ENCODE measurements at places on chromosomes 1 and 21.

GRCh38 chr1:54774820-54775498 lies 10.6 kb upstream of the PARS2 start:
- DNase-seq: no peak

GRCh38 chr1:225155555-225155954 lies 226.1 kb downstream of the DNAH14 start:
- no peak for DNase-seq

DNA sequence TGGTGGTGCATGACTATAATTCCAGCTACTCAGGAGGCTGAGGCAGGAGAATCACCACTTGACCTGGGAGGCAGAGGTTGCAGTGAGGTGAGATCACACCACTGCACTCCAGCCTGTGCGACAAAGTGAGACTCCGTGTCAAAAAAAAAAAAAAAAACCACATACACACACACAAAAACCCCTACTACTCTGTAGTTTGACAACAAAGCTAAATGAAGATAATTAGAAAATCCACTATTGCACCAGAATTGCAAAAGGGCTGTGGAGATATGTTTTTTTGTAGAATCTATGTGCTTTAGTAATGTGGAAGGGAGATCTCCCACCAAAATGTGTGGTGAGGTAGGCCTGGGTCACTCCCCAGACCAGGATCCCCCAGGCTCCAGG lies 32.2 kb upstream of the KHDRBS1 start:
- no peak for DNase-seq

DNA sequence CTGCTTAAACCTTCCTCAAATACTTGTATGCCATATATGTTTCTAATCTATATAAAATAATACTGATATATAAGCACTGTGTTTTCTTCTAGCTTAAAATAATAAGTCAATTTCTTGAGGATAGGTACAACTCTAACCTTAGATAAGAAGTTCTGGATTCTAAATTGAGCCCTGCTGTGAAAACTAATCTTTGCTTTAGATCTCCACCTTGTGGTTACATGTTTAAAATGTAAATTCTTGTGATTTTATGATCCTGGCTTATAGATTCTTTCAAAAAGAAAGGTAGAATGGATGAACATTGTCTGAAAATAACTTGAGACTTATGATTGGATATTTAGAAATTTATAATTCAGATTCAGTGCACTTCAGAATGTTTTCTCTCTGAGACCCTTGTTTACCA lies 38.9 kb upstream of the HMCN1 start:
- no peak for DNase-seq

- no peak for DNase-seq
Observed at GRCh38 chr1:85991261-85991660, 165.3 kb downstream of the COL24A1 start.

GRCh38 chr1:108668777-108669176 lies 7.9 kb upstream of the HENMT1 start:
- DNase-seq: no peak

DNA sequence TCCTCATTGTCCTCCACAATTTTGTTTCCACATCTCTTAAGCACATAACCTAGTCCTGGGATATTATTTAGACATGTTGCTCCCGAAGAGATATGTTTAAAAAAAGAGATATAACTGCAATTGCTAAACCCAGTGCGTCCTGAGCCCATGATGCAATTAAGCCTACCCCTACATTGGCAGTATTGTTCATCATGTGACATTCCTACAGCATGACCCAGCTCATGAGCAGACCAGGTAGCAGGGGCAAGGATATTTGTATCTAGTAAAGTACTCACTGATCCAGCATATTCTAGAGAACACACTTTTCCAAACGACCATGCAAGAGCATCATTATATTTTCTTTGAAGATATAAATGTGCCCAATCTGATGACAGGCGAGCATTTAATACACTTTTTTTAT lies 1.2 kb downstream of the ADAM30 start:
- no peak for DNase-seq

GRCh38 chr1:1063945-1064831 lies 9.9 kb downstream of the RNF223 start:
- DNase-seq: no peak

- no peak for DNase-seq
Observed at GRCh38 chr1:58979086-58979485, 195.2 kb upstream of the JUN start.

GRCh38 chr1:3350506-3351261 lies 103.8 kb upstream of the ARHGEF16 start:
- DNase-seq: no peak

- peak; percentile 17 for DNase-seq
Observed at GRCh38 chr1:30684881-30685795, 38.2 kb downstream of the MATN1 start.

DNA sequence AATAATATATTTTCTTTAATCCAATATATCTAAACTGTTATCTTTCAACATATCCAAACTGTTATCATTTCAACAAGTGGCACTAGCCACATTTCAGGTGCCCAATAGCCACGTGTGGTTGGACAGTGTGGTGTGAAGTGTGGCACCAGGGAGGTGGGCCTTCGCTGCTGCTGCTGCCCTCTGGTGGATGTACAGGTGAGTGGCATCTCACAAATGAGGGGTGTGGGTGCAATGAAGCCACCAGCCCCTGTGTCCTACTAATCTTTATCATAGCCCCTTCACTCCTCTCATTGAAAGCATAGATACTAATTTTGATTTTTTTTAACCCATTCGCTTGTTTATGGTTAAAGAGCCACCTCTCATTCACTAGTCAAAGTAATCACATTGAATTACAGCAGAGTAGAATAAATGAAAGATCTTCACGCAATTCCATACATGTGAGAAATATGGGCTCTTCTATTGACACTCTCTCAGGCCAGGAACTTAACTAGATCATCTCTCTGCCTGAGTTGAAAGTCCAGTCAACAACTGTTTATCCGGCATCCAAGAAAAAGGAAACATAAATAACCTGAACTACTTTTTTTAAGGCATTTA lies 499.2 kb downstream of the OMA1 start:
- DNase-seq: no peak

- no peak for DNase-seq
Observed at GRCh38 chr1:201142849-201143725, 11.2 kb downstream of the TMEM9 start.

GRCh38 chr1:147567594-147568381 lies 26.5 kb downstream of the BCL9 start:
- DNase-seq: no peak

DNA sequence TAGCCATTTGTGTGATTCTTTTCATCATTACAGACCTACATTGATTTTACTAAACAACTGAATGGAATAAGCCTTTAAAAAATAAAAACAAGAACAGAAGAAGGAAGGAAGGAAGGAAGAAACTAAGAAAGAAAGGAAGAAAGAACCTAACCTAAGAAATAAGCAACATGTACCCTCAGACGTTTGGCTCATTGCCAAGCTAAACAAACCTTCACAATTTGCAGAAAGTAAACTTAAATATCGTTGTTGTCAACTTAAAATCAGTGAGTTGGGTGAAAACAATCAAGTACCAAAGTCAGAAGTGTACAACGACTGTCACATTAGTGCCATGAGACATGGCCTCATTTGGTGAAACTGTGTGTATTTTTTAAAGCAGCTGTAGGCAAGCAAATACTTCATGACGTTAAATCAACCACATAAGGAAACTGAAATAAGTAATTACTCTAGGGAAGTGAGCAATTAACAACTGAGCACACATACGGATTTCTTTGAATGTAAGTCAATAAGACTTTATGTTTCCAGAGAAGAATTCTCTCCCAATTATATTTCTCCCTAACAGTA lies 313.1 kb upstream of the TMPRSS15 start:
- no peak for DNase-seq

DNA sequence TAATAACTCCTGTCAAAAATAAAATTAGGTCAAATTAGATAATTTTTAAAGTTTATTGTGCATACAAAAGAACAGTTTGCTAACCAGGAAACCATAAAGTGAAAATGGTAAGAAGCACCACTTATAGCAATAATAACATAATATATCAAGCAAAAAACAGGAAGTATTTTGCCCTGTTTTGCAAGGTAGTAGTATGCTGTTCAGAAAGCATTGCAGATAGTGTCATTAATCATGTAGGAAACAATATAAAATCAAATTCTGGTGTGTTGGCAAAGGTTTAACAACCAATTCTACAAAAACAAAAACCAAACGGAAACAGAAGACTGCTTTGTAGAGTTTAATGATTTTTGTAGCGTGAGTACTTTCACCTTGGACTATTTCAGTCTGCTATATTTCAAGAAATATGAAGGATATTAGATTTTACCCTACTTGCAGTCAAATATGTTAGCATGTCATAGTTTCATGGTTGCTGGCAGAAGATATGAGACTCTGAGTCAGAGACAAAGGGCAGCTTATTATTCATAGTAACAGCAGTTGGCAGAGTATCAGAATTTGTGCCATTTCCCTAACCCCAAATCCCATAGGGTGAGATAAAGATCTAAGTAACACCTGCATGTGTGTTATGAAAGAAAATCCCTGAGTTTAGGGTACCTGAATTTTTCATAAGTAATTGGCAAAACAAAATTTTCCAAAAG lies 729.0 kb upstream of the BRINP3 start:
- DNase-seq: no peak

GRCh38 chr1:76023669-76024435 lies 50.7 kb upstream of the ST6GALNAC3 start:
- no peak for DNase-seq

DNA sequence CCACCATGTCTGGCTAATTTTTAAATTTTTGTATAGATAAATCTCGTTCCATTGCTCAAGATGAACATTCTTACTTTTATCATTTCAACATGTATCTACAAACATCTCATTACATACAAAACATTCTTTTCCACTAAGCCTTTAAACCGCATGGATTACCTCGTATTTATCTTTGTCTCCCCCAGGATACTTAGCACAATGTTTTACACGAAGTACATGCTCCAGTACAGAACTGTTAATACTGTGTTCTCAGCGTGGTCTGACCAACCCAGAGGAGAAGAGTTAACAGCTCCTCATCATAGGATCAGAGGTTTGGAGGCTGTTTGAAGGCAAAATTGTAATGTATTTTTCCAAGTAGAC lies 7.4 kb downstream of the PIK3C2B start:
- no peak for DNase-seq

DNA sequence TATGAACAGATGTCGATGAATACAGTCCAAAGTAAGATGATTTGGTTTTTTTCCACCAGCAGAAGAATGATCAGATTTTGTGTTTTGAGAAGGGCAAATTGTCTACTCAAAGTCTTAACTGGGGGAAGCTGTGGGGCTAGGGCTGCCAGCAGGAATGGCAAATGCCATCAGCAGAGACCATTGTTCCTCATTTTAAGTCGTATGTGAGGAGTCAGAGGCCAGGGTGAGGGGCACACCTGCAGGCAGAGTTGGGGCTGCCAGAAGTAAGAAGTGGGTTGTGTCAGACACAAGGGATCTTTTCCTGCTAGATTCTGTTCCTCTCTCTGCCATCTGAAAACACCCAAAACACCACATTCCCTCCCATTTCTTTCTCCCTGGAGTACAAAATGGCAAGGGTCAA lies 8.7 kb downstream of the PARK7 start:
- no peak for DNase-seq

- DNase-seq: no peak
Observed at GRCh38 chr21:41847066-41847804, 31.9 kb downstream of the PRDM15 start.

- DNase-seq: no peak
Observed at GRCh38 chr1:5455056-5455455, 537.2 kb downstream of the NPHP4 start.

- DNase-seq: no peak
Observed at GRCh38 chr1:108750476-108751181, 4.2 kb downstream of the STXBP3 start.

- DNase-seq: no peak
Observed at GRCh38 chr1:153961421-153961820, 1.9 kb downstream of the SLC39A1 start.

GRCh38 chr1:78048446-78048845 lies 2.7 kb downstream of the GIPC2 start:
- no peak for DNase-seq

GRCh38 chr1:113975211-113975895 lies 3.9 kb upstream of the OLFML3 start:
- no peak for DNase-seq

GRCh38 chr1:242242983-242243382 lies 244.1 kb upstream of the MAP1LC3C start:
- DNase-seq: no peak

- DNase-seq: peak; percentile 19
Observed at GRCh38 chr21:38123626-38124025, 133.2 kb upstream of the KCNJ15 start.

DNA sequence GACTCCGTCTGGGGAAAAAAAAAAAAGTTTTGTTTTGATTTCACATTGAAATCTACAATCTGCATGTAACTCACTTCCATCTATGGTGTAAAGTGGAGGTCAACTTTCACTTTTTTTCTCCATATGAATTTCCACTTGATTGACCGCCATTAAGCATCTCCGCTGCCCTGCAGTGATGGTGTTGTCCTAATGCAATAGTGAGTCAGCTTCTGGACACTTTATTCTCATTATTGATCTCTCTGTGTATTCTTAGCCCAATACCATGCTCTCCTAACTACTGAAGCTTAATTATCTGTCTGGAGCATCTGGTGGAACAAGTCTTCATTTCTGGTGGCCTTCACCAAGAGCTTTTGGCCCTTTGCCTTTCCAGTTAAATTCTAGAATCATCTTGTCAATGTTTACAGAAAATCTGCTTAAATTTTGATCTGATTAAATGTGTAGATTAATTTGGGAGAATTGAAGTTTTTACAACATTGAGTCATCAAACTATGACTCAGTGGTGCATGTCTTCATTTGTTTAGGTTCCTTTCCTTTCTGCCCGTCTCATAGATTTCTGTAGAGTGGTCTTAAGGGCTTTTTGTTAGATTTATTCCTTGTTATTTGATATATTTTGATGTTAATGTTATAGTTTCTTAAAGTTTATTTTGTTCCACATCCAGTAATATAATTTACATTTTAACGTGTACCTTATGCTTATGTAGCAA lies 181.5 kb downstream of the PRDM2 start:
- DNase-seq: no peak

- DNase-seq: no peak
Observed at GRCh38 chr1:9822897-9823692, 670 bp downstream of the CLSTN1 start.

DNA sequence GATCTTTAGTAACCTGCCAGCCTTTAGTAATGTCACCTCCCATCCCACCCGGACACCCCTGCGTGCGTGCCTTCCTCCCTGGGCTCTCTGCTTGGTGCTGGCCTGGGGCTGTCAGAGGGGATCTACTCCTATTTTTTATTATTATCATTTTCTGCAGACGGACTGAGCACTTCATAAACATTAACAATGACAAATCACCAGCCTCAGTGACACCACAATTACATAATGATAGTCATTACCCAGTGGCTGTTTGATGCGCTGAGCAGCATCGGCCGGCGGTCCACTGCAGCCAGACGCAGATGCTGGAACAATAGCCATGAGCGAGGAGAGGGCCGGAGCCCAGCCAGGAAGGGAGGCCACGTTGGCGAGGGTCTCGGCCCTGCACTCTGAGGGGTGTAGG lies 309.3 kb upstream of the AJAP1 start:
- DNase-seq: no peak

DNA sequence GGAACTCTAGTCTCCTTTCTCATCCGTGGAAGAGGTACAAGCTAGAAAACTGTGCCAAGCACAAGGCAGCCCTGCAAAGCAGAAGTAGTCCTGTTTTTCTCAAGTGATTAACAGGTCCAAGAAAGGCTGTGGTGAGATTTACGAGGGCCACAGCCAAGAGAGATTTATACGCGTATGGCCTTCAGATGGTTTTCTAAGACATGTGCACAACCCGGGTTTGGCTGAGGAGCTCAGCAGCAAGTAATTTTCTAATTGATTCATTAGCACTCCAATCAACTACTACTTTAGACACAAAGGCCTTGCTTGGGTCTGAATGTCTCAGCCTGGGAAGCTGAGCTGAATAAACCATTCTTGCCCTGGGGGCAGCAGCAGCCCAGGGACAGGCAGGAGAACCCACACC lies 55.8 kb downstream of the SSBP3 start:
- DNase-seq: no peak
